T-helper 1 cell treated with Interleukin-12 subunit alpha and Interleukin-12 subunit beta and Interleukin-4 antibody, amounts not matched to agents 30 ng/mL and 1 ng/mL, for 36 hours (primary cell): ENCODE measurements at places on chromosomes 13 and 19. TPM values are rescaled to one million over a fixed set of nuclear protein-coding genes. Genes with fewer than 3 reads are reported as not detected.

VSTM1 gene
- total RNA-seq = not detected in 2 replicates

LGALS14 gene
- 0.27 and 0.37 TPM in 2 replicates for total RNA-seq

GTF2F2 gene
- 16.9 and 21.1 TPM in 2 replicates for total RNA-seq

TJP3 gene
- 1.3 and 1.5 TPM in 2 replicates for total RNA-seq

KIR2DL4 gene
- not detected in 2 replicates for total RNA-seq

SYT5 gene
- total RNA-seq = not detected in 2 replicates

ZNF283 gene
- 5.8 and 7.0 TPM in 2 replicates for total RNA-seq

USF2 gene
- 138 and 161 TPM in 2 replicates for total RNA-seq

TYROBP gene
- not detected in 2 replicates for total RNA-seq

CAPN12 gene
- total RNA-seq = 4.4 and 4.7 TPM in 2 replicates

SHC2 gene
- total RNA-seq = not detected in 2 replicates

RASIP1 gene
- 0.10 and 0.15 TPM in 2 replicates for total RNA-seq

KLK3 gene
- total RNA-seq = not detected in 2 replicates

ZNF763 gene
- 1.1 and 1.7 TPM in 2 replicates for total RNA-seq

SNRNP70 gene
- 233 and 234 TPM in 2 replicates for total RNA-seq

FCHO1 gene
- 94.1 and 98.7 TPM in 2 replicates for total RNA-seq

ERICH4 gene
- total RNA-seq = not detected in 2 replicates
